ENCODE measurements at places on chromosomes 11 and 22.
A peak's percentile ranks its signal among the peaks of the same experiment; 100 is the strongest.

DNA sequence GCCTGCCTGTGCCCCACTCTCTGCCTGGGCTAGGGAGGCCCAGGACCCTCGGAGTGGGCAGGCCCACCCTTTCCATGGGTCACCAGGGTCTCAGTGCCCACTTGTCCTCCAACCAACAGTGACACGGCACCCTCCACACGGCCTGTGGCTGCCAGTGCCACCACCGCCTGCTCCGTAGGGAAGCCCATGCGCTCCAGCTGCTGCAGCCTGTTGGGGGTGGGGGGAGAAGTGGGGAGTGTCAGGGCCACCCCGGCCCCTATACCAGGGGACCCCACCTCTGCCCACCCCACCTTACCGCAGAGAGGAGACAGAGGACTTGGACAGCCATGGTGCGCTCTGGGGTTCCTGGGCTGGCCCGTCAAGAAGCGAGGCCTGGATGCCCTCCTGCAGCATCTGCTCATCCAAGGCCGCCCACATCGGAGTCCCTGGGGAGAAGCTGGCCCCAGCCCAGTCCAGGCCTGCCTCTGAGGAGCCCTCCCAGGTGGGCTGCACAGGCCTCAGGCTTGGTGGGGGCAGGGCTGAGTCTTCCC is 7.7 kb downstream of the RHBDD3 start:
- H3K4me3 ChIP-seq = no peak overlapping the region
- H3K27ac ChIP-seq = no peak overlapping the region
- H3K4me1 ChIP-seq = no peaks in the 10 kb centered on the region
- no peaks in the 10 kb centered on the region for H3K27me3 ChIP-seq
- peaks cover 5% of the 10 kb centered on the region for H3K36me3 ChIP-seq
- DNase-seq = no peak

GRCh38 chr11:111761036-111761435 is 5.2 kb downstream of the PPP2R1B start:
- no peaks in the 10 kb centered on the region for H3K27me3 ChIP-seq
- no peak overlapping the region for H3K4me3 ChIP-seq
- DNase-seq = no peak
- peaks cover 49% of the 10 kb centered on the region for H3K36me3 ChIP-seq
- H3K4me1 ChIP-seq = peaks cover 16% of the 10 kb centered on the region

GRCh38 chr22:39388261-39389011 is 11.1 kb upstream of the TAB1 start:
- H3K36me3 ChIP-seq = no peaks in the 10 kb centered on the region
- peaks cover 5% of the 10 kb centered on the region for H3K4me1 ChIP-seq
- no peak overlapping the region for H3K27ac ChIP-seq
- peak overlapping the region; percentile 78 for H3K4me3 ChIP-seq
- H3K27me3 ChIP-seq = no peaks in the 10 kb centered on the region
- peak; percentile 41 for DNase-seq

GRCh38 chr11:103997082-103997481 is 39.4 kb upstream of the DDI1 start:
- DNase-seq = no peak
- H3K36me3 ChIP-seq = no peaks in the 10 kb centered on the region
- peaks cover 17% of the 10 kb centered on the region for H3K4me1 ChIP-seq
- H3K27me3 ChIP-seq = no peaks in the 10 kb centered on the region
- no peak overlapping the region for H3K4me3 ChIP-seq

GRCh38 chr11:35223991-35224390 is 85.0 kb downstream of the CD44 start:
- peaks cover 43% of the 10 kb centered on the region for H3K36me3 ChIP-seq
- DNase-seq = no peak
- peaks cover 13% of the 10 kb centered on the region for H3K4me1 ChIP-seq
- no peak overlapping the region for H3K4me3 ChIP-seq

- H3K4me1 ChIP-seq = peaks cover 3% of the 10 kb centered on the region
- H3K27ac ChIP-seq = no peak overlapping the region
- no peaks in the 10 kb centered on the region for H3K27me3 ChIP-seq
- no peak for DNase-seq
- H3K36me3 ChIP-seq = no peaks in the 10 kb centered on the region
- no peak overlapping the region for H3K4me3 ChIP-seq
Measured at GRCh38 chr22:28241656-28242290, 322.7 kb upstream of the PITPNB start.

DNA sequence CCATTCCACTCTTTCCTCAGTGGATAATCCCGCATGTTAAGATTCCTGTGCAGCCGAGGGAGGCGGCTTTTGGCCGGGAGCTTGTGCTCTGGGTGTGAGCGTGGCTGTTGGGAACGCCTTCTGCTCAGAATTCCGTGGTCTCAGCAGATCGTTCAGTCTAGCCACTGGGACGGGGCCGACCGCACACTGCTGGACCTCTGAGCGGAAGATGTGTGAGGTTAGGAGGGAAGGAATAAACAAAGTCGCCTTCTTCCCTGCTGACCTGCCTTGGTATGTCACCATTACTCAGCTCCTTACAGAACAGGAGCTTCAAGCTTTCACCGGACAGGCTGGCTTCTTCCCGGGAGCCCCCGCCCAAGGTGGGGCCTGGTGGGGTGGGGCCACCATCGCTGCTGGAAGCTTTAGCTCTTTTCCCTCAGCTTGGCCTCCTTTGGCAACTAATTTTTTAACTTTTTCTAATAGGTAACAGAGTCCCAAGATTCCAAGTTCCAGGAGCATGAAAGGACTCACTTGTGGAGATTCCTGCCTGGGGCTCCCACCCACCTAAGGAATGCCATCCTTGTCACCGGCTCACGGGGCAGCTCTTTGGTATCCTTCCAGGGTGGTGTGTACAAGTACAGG is 22.5 kb upstream of the SEPTIN5 start:
- no peaks in the 10 kb centered on the region for H3K4me1 ChIP-seq
- no peak for DNase-seq
- peak overlapping the region; percentile 57 for H3K4me3 ChIP-seq
- H3K27me3 ChIP-seq = no peaks in the 10 kb centered on the region
- H3K27ac ChIP-seq = no peak overlapping the region

DNA sequence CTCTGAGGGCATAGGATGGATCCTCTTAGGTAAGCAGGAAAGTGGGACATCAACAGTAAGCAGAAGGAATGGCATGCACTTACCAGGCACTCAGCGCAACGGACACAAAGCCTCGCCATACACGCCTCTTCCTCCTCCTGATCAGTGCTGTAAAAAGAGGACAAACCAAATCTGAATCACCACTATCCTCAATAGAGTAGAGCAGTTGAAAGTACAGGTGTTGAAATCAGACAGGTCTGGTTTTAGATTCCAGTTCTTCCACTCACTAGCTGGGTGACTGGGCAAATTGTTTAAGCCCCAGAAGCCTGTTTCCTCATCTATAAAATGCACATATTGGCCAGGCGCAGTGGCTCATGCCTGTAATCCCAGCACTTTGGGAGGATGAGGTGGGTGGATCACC is 8.6 kb upstream of the JAML start:
- DNase-seq = no peak
- H3K4me3 ChIP-seq = no peak overlapping the region
- H3K27me3 ChIP-seq = no peaks in the 10 kb centered on the region
- H3K36me3 ChIP-seq = no peaks in the 10 kb centered on the region
- H3K4me1 ChIP-seq = no peaks in the 10 kb centered on the region

DNA sequence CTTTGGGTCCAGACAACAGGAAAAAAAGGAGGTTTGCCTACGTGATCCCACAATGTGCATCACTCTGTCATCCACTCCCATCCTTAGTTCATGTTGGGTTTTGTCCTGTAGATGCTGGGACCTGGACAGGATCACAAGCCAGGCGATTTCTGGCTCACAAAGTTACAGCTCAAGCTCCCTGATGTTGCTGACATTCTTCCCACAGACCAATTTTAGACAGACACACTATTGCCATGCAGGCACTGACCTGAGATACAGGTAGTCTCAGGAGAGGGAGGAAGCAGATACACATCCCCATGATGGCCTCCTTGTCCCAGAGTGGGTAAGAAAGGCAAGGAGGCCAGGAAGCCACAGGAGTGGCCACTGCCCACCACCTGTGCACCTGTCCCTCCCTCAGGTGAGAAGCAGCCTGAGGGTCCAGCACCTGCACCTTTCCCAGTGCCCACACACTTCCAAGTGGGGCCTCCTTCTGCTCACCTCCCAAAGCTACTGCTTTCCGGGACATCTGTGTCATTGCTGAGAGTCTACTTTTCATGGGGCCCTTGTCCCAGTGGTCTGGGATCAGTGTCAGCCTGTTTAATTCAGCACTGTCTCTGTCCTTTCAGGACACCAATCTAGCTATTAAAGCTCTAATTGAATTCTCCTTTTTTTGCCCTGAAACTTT is 52.0 kb upstream of the TOP3B start:
- no peaks in the 10 kb centered on the region for H3K36me3 ChIP-seq
- H3K4me3 ChIP-seq = no peak overlapping the region
- peaks cover 7% of the 10 kb centered on the region for H3K4me1 ChIP-seq
- no peak for DNase-seq
- H3K27me3 ChIP-seq = no peaks in the 10 kb centered on the region

GRCh38 chr11:71962428-71963038 is 33.7 kb downstream of the RNF121 start:
- no peak for DNase-seq
- no peaks in the 10 kb centered on the region for H3K27me3 ChIP-seq
- no peak overlapping the region for H3K4me3 ChIP-seq
- peak overlapping the region; percentile 61 for H3K27ac ChIP-seq
- H3K4me1 ChIP-seq = peaks cover 9% of the 10 kb centered on the region
- H3K36me3 ChIP-seq = peaks cover 19% of the 10 kb centered on the region

GRCh38 chr11:110303414-110303826 is 7.0 kb upstream of the RDX start:
- H3K27ac ChIP-seq = no peak overlapping the region
- H3K4me1 ChIP-seq = no peaks in the 10 kb centered on the region
- H3K4me3 ChIP-seq = no peak overlapping the region
- DNase-seq = no peak

GRCh38 chr11:124801014-124801413 is 808 bp upstream of the MSANTD2 start:
- peaks cover 4% of the 10 kb centered on the region for H3K36me3 ChIP-seq
- peak overlapping the region; percentile 100 for H3K27ac ChIP-seq
- peak overlapping the region; percentile 100 for H3K4me3 ChIP-seq
- peaks cover 37% of the 10 kb centered on the region for H3K4me1 ChIP-seq

GRCh38 chr11:72243173-72244059 is 560 bp downstream of the PHOX2A start:
- peaks cover 11% of the 10 kb centered on the region for H3K27me3 ChIP-seq
- no peaks in the 10 kb centered on the region for H3K36me3 ChIP-seq
- peaks cover 38% of the 10 kb centered on the region for H3K4me1 ChIP-seq
- peak overlapping the region; percentile 35 for H3K4me3 ChIP-seq

- no peaks in the 10 kb centered on the region for H3K36me3 ChIP-seq
- no peak for DNase-seq
- peaks cover 28% of the 10 kb centered on the region for H3K4me1 ChIP-seq
- H3K27ac ChIP-seq = no peak overlapping the region
- no peaks in the 10 kb centered on the region for H3K27me3 ChIP-seq
Measured at GRCh38 chr22:25366876-25367466, 147.5 kb downstream of the CRYBB2 start.

GRCh38 chr11:106854429-106854828 is 163.8 kb downstream of the GUCY1A2 start:
- no peak overlapping the region for H3K27ac ChIP-seq
- no peaks in the 10 kb centered on the region for H3K4me1 ChIP-seq
- DNase-seq = no peak
- H3K4me3 ChIP-seq = no peak overlapping the region
- no peaks in the 10 kb centered on the region for H3K36me3 ChIP-seq

DNA sequence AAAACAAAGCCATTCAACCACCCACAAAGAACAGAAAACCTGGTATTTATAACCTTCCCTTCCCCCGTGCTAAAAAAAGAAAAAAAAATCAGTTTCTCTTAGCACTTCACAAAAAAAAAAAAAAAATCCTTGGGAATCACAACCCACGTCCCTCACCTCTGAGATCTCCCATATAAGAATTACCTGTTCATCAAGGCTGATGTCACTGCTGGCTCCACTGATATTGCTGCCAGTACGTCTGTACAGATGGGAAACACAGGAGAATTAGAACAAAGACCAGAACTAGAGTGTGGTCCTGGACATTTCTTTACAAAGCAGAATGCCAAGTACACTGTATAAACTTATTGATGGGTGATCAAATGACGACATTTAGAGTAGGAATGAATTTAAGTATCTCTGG is 14.9 kb downstream of the OSBP start:
- DNase-seq = no peak
- H3K4me3 ChIP-seq = no peak overlapping the region
- no peaks in the 10 kb centered on the region for H3K4me1 ChIP-seq
- H3K27ac ChIP-seq = no peak overlapping the region
- H3K27me3 ChIP-seq = no peaks in the 10 kb centered on the region

- no peaks in the 10 kb centered on the region for H3K27me3 ChIP-seq
- no peaks in the 10 kb centered on the region for H3K36me3 ChIP-seq
- H3K4me3 ChIP-seq = no peak overlapping the region
- DNase-seq = no peak
- no peaks in the 10 kb centered on the region for H3K4me1 ChIP-seq
Measured at GRCh38 chr11:105177658-105178057, 38.1 kb upstream of the CARD18 start.

DNA sequence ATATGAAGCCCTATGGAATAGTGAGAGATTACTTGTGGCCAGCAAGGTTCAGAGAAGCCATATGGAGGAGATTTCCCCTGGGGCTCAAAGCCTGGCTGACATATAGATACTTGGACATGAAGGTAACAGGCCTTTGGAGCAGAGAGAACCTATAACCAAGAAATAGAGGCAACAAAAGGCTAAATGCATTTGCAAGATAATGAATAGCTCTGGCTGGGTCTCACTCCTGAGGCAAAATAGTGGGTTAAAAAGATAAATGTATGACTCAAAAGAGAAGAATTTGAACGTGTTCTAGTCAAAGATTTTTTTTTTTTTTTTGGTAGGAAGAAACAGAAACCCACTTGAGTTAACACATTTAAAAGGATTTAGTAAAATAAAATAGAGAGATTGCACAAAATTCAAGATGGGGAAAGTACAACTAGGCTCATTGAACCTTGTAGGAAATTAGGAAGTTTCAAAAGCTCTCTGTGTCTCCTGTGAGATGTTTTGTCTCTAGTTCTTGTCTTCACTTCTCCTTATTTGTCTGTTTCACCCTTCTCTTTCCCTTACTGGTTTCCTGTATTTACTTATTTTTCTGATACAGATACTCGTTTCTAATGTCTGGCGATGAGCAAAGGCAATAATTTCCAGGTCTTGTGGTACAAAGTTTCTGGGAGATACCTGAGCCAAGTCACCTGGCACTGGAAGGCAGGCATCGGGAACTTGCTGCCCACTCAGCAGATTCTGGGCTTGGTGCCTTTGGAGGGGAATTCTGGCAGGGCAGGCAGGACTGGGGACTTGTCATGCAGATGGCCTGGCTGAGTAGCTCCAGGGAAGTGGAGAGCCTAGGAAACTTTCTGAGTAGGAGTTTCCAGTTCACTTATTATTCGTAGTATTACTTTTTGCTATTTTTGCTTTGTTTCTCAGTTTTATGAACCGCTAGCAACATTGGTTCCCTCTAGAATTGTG is 49.2 kb upstream of the SESN3 start:
- H3K36me3 ChIP-seq = no peaks in the 10 kb centered on the region
- H3K4me1 ChIP-seq = peaks cover 13% of the 10 kb centered on the region
- peak overlapping the region; percentile 52 for H3K27ac ChIP-seq
- no peak for DNase-seq
- H3K27me3 ChIP-seq = no peaks in the 10 kb centered on the region
- H3K4me3 ChIP-seq = peak overlapping the region; percentile 46

- no peak overlapping the region for H3K4me3 ChIP-seq
- no peaks in the 10 kb centered on the region for H3K4me1 ChIP-seq
- H3K27ac ChIP-seq = no peak overlapping the region
Measured at GRCh38 chr22:43689356-43689755, 122.7 kb downstream of the EFCAB6 start.

- no peak overlapping the region for H3K27ac ChIP-seq
- no peak for DNase-seq
- no peaks in the 10 kb centered on the region for H3K4me1 ChIP-seq
- H3K36me3 ChIP-seq = no peaks in the 10 kb centered on the region
- H3K27me3 ChIP-seq = no peaks in the 10 kb centered on the region
- H3K4me3 ChIP-seq = no peak overlapping the region
Measured at GRCh38 chr11:92473736-92474135, 249.1 kb downstream of the FAT3 start.
